ENCODE measurements at places on chromosomes 16 and 17. TPM values are rescaled to one million over a fixed set of nuclear protein-coding genes. Genes with fewer than 3 reads are reported as not detected.

- H3K27ac ChIP-seq = no peak overlapping the region
- DNase-seq = no peak
- H3K36me3 ChIP-seq = peaks cover 68% of the 10 kb centered on the region
These were observed 8.7 kb downstream of the ZNF276 start for GRCh38 chr16:89729863-89730593.

DNA sequence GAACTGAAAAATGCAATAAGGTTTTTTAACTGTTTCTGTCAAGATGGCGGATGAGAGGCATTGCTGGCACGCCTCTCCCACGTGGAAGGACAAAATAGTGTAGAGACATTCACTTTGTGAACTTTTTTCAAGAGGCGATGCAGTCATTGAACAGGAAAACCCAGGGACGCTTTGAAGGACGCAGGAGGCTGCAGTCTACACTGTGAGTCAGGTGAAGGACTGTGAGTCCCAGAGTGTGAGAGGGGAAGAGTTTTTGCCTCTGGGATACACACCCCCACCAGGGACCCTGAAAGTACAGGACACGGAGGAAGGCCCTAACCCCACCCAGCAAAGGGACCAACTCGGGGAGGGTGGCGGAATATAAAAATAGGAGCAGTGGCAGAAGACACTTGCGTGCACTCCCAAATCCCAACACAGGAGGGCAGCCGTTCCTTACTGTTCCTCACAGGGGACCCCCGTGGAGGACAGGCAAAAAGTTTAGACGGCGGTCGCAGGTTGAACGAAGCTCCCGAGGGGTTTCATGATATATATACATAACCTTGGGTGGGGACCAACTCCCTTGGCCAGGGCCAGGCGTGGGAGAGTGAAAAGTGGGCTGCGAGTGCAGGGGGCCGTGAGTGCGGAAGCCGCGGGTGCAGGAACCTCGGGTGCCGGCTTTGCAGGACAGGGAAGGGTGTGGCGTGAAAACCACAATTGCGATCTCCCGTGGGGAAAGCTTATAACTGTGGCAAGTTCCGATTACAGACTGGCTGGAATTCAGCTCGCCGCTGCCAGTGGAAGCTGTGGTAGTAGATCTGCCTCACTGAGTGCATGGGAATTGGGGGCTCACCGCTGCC lies 82.0 kb upstream of the ALOX12 start:
- peak; percentile 87 for DNase-seq
- peaks cover 26% of the 10 kb centered on the region for H3K27me3 ChIP-seq
- H3K36me3 ChIP-seq = no peaks in the 10 kb centered on the region
- peak overlapping the region; percentile 71 for H3K4me3 ChIP-seq

DNA sequence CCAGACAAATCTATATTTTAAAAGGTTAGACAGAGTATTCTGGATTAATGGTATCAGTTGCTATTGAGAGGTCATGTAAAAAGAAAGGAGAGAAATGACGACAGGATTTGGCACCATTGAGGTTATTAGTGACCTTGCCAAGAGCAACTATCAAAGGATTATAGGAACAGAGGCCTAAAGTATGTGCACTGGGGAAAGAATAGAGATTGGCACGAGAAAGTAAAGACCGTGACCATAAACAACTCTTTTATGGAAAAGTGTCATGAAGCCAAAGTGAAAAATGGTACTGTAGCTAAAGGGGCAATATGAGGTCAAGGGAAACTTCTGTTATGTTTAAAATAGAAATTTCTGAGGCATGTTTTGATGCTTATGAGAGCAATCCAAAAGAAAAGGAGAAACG lies 115.2 kb upstream of the KIF2B start:
- H3K4me1 ChIP-seq = no peaks in the 10 kb centered on the region
- no peak overlapping the region for H3K27ac ChIP-seq
- H3K36me3 ChIP-seq = no peaks in the 10 kb centered on the region
- no peak overlapping the region for H3K4me3 ChIP-seq
- H3K27me3 ChIP-seq = no peaks in the 10 kb centered on the region
- no peak for DNase-seq

DNA sequence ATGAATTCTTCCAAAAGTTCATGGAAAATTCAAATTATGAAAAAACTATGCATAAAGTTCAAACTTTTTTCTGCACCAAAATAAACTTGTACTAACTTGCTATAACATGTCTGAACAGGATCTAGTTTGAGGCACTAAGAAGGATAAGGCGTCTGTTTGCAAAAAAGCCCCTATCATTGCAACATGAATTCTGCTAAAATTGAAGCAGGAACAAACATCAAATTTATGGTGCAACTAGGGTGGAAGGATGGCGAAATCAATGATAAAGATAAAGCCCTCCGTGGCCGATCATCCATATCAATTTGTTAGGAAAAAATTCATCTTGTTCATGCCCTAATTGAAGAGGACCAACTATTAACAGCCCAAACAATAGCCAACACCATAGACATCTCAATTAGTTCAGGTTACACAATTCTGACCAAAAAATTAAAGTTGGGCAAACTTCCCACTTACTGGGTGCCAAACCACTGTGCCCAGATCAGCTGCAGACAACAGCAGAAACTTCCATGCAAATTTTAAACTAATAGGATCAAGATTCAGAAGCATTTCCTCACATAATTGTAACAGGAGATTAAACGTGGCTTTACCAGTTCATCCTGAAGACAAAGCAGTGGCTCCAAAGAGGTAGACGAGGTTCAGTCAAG lies 12.9 kb downstream of the IL21R start:
- no peak overlapping the region for H3K4me3 ChIP-seq
- DNase-seq = no peak
- H3K4me1 ChIP-seq = peaks cover 46% of the 10 kb centered on the region
- peaks cover 70% of the 10 kb centered on the region for H3K36me3 ChIP-seq
- no peak overlapping the region for H3K27ac ChIP-seq
- no peaks in the 10 kb centered on the region for H3K27me3 ChIP-seq

ABCC12 gene
- not detected for total RNA-seq

DNA sequence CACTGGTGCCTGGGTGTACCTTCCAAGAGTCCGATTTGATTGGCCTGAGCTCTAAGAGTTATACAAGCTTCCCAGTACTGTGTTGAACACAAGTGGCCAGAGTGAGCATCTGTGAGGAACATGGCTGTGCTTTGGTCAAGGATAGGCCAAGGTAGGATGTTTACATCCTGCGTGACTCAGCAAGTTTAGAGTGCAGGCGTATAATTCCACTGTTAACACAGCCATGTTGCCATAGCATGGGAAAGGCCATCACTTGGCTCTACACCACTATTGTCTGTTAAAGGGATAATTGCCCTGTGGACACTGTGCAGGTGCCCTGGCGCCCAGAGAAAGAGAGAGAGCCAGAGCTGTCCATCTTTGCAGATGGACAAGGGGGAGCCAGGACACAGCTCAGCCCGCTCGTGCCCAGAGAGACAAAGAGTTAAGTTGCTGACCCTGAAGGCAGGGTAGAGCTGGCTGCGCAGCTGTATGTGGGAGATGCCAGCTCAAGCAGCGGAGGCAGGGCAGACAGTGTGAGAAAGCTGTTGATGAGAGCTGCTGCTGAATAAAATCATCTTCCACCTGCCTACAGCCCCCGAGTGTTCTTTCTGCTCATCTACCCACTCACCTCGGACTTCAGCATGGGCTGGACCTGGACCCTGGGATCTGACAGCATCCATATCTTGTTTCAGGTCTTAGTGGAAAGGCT lies 11.7 kb downstream of the CFAP52 start:
- H3K4me3 ChIP-seq = no peak overlapping the region
- H3K27ac ChIP-seq = no peak overlapping the region
- no peak for DNase-seq
- no peaks in the 10 kb centered on the region for H3K4me1 ChIP-seq

DNA sequence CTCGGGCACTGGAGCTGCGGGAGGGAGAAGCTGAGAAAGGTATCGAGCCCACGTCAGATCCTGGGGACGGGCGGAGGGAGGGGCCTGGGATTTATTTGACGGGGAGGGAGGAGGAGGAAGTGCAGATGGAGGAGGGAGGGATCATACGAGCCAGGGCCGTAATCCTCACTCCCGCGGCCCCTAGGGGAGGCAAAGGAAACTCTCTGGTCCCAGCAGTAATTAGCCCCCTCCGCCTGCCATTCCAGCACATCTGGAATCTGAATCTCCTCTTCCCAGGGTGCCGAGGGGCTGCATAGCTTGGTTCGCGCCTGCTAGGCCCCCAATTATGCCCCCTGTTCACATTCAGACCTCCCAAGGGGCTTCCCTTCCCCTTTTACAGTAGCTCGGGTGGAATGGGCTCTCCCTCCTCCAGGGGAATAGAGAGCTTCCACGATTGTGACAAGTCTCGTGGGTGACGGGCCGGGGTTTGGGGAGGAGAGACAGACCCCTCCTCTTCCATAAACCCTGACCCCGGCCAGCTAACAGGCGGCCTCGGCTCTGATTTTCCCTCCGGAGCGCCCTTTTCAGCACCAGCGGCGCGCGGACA lies at the start of gene SEZ6L2:
Gene SEZ6L2, minus strand, starts transcription at position 35 of the 586 bp plus-strand sequence. CDS start 531 bp downstream, outside the sequence.
- peak; percentile 79 for DNase-seq
- peaks cover 12% of the 10 kb centered on the region for H3K4me1 ChIP-seq
- H3K4me3 ChIP-seq = peak within 1 kb of the TSS; percentile 67
- peaks cover 24% of the 10 kb centered on the region for H3K27me3 ChIP-seq

DNA sequence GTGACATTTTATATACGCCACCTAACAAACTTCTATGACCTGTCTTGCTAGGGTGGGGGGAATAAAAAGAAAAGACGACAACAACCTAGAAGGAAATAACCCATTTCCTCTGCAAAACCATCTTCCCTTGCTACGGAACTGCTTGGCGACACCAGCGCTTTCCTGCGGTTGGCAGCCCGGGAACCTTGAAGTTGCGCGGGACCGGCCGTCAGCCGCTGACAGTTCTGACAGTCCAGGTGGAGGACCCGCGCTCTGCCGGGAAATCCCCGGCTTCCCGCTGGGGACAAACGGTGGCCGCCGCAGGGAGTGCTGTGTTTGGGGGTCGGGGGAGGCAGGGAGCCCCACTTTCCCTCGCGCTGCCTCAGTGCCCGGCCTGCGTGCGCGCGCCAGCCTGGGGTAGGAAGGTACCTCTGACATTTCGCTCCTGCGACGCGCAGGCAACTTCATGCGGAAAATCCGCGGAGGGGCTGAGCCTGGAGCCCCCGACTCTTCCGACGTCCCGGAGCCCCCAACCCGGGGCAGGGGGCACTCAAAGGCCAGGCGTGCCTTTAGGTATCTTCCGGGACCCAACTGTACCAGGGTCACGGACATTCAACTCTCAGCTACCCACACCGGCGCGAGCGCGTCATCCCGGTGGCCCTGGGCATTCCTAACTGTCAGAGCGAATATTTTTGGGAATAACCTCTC lies 516 bp downstream of the SLC16A6 start:
- peaks cover 60% of the 10 kb centered on the region for H3K4me1 ChIP-seq
- H3K27ac ChIP-seq = peak overlapping the region; percentile 97
- peak overlapping the region; percentile 98 for H3K4me3 ChIP-seq
- peak; percentile 67 for DNase-seq
- peaks cover 23% of the 10 kb centered on the region for H3K36me3 ChIP-seq

- peaks cover 28% of the 10 kb centered on the region for H3K36me3 ChIP-seq
- DNase-seq = peak; percentile 88
- no peaks in the 10 kb centered on the region for H3K27me3 ChIP-seq
- H3K4me3 ChIP-seq = peak overlapping the region; percentile 95
- peak overlapping the region; percentile 100 for H3K27ac ChIP-seq
These were observed 878 bp downstream of the HEXIM1 start for GRCh38 chr17:45149037-45149668.
